ENCODE measurements at places on chromosomes 7 and 10.
A peak's percentile ranks its signal among the peaks of the same experiment; 100 is the strongest.

DNA sequence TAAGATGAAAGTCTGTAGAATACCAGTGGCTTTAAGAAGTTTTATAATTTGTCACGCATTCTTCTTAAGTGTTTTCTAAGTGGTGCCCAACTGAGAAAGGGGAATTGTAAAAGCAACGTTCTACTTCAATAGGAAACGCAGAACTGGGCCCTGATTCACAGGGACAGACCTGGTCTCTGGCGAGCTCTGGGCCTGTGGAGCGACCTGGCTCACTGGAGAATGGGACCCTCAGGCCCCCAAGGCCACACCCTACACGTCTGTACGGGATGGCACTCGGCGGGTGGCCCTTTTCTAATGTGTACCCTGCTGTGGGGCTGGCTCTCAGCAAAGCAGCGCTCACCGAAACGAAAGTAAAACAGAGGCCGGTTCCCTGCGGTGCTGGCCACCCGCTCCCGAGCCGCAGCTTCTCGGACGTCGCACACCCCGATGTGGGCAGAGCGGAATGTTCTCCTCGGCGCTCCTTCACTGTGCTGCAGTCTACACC, 205.0 kb downstream of the DIP2C start:
- peak; percentile 65 for DNase-seq

DNA sequence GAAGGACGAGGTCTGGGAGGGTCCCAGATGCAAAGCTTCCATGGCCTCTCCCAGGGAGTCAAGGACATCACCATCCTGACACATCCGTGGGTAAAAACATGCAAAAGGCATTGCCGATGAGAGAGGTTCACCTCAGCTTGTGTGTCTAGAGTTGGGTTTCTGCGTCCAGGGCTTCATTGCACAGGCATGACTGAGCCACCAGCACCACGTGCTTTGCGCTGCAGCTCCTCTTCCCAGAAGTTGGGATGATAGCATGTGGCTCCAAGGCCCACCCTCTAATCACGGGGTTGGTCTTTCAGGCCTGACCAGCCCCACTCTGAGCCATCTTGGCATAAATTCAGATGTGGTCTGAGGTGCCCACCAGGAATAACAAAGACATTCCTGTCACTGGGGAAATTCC, 7.1 kb upstream of the RASGEF1A start:
- DNase-seq, result no peak

DNA sequence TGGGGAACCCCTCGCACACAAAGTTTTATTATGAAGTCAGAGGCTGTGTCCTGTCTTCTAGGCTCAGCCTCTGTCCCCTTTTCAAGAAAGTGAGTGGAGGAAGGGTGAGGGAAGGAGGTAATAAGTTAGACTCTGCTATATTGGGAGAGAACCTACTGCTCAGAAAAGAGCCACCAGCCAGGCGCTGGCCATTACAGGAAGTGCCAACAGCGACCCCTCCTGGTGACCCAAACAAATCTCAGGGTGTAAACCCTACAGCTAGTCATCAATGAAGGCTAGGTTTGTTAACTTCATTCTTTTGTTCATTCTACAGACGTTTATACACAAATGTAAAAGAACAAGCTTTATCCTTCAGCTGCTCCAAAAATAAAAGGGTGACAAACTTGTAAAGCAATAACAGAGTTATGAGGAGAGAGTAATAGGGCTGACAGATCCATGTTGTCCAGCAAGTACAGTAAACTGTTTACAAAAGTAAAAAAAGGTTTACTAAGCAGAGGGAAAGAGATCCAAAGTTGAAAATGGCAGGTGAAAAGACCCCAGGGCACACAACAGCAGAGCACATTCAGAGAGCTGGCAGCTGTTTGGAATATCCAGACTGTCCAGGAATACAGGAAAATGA, 82.7 kb downstream of the FAM204A start:
- peak; percentile 31 for DNase-seq

DNA sequence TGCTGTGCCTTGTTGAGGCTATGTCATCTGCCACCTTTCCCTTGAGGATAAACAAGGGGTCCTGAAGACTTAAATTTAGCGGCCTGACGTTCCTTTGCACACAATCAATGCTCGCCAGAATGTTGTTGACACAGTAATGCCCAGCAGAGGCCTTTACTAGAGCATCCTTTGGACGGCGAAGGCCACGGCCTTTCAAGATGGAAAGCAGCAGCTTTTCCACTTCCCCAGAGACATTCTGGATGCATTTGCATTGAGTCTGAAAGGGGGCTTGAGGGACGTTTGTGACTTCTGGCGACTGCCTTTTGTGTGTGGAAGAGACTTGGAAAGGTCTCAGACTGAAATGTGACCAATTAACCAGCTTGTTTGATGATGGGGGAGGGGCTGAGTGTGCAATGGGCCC, 52.5 kb downstream of the VWA2 start:
- DNase-seq, result no peak

DNA sequence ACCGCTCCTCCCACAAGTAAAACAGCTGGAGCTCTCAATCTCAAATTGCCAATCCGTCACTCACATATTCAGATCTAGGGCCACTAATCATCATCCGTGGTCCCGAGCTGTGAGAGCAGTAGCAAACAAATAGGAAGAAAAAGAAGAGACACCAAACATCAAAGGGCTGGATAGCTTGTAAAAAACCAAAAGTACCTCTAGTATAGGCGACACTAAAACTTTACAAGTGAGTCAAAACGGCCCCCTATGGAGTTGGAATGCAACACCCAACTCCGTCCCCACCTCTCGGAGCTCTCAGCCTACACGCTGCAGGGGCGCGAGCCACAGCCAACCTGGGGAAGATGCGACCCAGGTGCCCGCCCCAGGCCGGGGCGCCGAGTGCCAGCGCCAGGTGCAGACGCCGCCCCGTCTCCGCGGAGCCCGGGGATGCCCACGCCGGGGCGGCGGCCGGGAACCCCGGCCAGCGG, 581 bp downstream of the FAM3C start:
- DNase-seq, result no peak

DNA sequence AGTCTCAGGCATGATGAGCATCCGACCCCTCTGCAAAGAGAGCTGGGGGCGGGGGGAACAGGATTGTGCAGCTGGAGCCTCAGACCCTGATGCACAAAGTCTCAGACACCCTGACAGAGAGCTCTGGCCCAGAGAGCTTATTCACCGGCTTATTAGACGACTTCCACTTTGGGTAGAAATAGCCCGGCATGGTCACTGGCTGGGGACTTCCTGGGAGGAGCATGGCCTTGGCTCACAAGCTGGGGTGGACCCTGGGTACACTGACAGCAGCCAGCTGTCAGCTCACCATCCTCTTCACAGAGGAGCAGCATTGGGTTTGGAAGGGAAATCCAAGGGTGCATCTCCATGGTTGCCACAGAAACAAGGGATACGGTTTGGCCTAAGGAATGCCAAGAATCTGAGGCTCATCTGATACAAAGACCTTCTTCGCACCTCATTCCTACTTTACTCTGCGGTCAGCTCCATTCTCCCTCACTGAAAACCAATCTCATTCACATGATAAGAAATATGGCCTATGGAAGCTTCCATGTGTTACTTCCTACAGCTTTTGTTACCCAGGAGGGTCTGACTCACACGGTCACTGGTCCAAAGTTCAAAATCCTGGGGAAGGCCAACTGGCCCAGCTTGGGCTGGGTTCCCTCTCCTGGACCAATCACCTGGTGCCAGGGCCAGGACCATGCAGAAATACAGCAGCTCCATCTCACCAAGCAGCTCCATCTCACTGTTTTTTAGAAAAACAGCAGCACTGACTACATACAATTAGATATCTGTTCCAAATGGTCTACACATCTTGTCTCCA, 25.1 kb downstream of the ZNF467 start:
- no peak for DNase-seq

GRCh38 chr10:85666102-85666501, 700.5 kb downstream of the GRID1 start:
- no peak for DNase-seq

DNA sequence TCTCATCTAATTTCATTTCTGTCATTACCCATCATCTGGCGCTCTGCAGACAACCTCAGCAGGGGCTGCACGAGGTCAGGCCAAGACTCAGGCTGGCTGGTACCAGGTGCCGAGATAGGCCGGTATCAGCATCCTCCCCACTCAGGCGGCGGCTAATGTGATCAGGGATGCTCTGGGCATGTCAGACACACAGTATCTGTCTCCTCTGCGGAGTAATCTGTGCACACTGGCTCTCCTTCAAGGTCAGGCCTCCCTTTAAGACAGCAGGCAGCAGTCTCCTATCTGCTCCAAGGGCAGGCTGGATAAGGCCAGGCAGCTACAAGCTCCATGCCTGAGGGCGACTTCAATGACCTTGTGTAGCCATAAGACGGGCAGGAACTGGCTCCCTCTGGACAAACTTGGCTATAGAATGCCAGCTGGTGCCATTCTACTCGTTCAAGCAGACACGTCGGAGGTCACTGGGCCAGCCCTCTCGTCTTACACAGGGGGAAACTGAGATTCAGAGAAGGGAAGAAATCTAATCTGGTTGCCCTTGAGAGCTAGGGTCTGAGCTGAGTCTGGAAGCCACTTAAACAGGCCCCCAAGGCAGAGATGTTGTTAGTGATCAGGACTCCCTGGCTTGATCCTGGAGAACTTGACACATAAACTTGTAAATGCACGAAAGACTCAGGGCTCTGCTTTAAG, 59.3 kb downstream of the ARHGAP22 start:
- DNase-seq, result no peak

DNA sequence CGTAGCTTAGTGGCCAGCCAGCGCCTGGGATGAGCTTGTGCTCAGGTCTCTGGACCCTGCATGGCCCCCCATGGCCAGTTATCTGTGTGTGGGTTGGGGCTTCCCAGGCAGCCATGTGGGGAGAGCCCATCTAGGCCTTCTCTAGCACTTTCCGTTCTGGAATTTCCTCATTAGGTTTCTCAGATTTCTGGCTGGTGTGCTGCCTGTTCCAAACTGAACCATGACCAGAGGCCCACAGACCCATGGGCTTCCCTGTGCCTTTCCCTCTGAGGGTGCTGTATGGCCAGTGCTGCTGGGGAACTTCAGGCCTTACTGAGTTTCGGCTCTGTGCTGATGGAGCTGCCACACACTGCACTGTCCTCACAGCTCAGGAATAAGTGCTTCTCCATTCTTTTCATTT, 50.2 kb downstream of the SHH start:
- DNase-seq, result no peak

DNA sequence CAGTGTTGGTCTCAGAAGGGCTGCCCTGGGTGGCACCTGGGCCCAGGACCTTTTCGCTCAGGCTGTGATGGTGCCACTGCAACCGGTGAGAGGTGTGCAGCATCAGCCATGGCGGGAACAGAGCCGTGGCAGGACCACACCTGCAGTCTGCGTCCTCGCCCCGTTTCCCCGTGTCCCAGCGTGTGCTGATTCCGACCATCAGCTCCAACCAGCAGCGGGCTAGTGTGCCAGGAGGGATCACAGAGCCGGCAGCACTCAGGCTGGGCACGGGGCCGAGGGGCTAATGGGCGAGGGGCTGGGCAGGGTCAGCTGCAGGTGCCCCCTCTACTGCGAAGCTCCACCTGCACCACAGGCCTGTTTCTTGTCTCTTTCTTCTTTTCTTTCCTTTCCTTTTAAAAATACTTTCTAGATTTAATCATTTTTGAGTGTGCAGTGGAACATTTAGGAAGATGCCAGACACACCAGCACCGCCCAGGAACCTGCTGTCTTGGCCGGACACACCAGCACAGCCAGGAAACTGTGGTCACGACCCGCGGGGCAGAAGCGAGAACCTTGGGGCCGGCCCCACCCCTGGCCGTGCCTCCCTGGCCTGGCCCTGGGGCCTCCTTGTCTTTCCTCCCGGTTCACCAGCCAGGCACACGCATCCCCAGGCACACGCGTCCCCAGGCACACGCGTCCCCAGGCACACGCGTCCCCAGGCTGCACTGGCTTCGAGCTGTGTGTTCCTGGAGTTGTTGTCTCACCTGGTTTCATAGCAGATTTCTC, 34.6 kb downstream of the ADGRA1 start:
- DNase-seq, result no peak

DNA sequence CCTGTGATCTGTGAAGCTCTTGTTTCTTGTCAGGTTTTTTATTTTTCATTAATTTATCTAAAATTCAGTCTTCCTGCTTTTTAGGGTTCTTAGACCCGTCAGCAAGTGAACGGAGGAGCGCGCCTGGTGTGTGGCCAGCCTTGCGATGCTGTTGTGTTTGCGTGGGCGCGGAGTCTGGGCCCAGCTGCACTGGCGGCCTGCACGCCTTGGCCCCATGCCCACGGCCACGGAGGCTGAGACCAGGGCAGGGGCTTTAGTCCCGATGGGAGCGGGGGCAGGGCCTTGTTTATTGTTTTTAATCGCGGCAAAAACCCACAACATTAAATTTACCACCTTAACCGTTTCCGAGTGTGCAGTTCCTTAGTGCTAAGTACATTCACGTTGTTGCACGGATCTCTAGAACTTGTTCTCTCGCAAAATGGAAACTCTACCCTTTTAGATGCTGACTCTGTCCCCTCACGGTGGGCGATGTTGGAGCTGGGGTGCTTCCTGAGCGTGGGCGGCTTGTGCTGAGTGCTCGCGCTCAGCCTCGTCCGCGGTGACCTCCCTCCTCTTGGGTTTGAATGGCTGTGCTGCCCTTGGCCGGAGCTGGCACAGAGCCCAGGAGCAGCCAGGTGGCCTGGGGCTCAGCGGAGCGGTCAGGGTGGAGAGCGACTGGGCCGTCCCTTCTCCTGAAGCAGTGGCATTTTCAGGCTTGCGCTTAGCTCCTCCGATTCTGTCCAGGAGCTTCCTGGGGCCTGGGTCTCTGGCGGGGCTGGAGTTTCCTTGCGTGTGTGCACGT, 69.1 kb downstream of the INPP5A start:
- no peak for DNase-seq

GRCh38 chr7:95440394-95441038, 5.7 kb upstream of the PON2 start:
- no peak for DNase-seq

DNA sequence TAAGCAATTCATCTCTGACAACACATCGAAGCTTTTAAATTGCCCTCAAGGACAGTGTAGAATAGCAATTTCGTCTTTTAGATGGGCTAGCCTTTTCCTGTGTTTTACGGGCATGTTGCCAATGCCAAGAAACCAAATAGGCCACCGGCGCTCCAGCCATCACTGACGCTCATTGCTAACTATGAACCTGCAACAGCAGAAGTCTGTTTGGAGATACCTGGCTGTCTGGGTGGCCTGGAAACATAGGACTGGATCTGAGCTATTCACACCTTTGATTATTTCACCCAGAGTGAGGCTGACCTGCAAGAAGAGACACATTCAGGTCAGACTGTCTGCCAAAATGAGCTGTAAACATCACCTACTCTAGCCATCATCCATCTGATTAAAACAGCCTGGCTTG, 12.0 kb downstream of the KPNA7 start:
- no peak for DNase-seq

DNA sequence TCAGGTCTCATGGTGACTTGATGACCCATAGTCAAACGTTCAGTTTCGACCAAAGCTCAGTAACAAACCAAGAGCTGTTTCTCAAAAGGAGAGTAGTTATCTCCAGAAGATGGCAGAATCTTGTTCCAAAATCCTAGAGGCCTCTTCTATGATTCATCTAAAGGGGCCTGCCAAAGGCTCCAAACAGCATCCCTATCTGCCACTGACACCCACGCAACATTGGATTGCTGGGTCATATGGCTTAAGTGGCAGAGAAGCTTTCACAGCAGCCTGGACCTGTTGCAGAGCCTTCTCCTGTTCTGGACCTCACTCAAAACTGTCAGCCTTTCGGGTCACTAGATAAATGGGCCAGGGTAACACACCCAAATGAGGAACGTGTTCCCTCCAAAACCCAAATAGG, 54.0 kb upstream of the LRRC18 start:
- DNase-seq, result no peak
